Activated CD4-positive, alpha-beta T cell treated with anti-CD3 and anti-CD28 coated beads, Interleukin-10, Interleukin-2, amounts not matched to agents 100 ng/mL and 50 ng/mL, durations not matched to agents 16 hours and 8 hours (primary cell): ENCODE measurements at places on chromosomes 6 and 20.

- no peak for DNase-seq
Measured at GRCh38 chr6:78511009-78511408, 356.3 kb upstream of the IRAK1BP1 start.

GRCh38 chr6:84652356-84653026 is 111.9 kb downstream of the TBX18 start:
- DNase-seq = no peak

DNA sequence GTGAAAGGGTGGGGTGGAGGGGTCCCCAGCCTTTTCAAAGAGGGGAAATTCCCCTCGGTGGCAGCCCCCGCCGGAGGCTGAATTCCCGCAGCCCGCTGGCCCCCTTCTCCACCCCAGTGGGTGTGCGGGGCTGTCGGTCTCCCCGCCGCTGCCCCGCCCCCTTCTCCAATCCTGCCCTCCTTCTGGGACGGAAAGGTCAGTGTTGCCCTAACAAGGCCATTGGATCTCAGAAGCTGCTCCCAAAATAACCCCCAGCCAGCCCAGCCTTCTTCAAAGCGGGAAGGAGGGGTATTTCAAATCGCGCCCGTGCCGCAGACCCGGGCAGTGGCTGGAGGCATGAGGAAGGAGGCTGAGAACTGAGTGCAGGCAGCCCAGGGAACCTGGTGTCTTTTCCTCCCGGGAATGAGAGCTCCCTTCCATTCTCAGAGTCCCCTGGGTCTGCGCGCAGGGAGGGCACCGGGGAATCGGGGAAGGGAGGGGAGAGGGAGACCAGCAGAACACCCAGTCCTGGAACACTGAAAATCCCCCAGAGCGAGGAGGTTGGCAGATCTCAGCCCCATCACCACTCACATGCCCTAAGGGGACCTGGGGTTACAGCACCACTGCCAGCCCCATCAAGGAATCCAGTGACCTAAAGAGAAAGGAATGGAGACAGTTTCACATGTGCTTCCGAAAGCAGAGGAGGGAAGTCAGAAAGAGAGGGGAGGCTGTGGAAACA is at the start of gene JPH2:
TSS of gene JPH2 (minus strand) at position 135 of the 718 bp plus-strand sequence. CDS start 483 bp downstream, outside the sequence.
- no peak for DNase-seq

DNA sequence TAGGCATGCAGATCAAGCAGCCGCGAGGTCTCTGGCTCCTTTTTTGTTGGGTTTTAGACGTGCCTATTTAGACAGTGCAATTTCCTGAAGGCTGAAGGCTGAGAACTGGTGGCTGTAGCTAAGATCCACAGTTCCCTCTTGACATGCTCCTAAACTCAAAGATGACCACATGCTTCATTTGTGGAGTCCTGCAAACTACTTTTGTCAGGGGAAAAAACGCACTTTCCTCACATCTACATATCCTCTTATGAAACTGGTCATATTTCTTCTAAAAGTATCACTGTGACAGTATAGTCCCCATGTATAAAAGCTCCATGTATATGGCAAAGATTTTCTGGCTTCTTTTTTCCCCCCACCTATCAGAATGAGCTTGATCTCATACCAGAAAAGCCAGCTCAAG is 30.7 kb downstream of the LYRM4 start:
- DNase-seq = no peak

DNA sequence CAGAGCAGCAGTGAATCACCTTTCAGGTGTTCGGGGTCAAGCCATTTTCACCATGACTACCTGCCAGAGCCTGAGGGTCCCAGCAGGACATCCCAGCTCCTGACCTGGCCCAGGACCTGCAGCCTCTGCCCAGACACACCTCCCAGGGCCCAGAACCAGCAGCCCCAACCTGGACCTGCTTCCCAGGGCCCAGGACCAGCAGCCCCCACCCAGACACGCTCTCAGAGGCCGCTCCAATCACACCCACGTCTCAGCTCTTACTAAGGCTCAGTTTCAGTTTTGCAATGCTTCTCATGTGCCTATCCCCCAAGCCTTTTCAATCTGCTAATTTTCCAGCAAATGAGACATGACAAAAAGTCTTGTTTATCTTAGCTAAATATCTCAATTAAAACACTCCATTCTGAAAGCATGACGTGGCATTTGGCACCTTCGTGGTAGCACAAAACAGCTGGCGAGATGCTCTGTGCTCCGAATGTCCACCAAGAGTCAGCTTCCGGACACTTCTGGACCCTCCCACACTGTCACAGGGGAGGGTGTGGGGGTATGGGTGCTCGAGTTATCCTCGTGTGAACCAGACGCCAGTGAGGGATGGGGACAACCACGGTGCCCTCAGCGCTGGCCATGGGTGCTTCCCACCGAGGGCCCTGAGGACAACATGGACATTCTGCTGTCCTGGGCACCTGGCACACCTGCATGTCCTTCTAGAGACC is 253.2 kb downstream of the DLL1 start:
- DNase-seq = no peak

DNA sequence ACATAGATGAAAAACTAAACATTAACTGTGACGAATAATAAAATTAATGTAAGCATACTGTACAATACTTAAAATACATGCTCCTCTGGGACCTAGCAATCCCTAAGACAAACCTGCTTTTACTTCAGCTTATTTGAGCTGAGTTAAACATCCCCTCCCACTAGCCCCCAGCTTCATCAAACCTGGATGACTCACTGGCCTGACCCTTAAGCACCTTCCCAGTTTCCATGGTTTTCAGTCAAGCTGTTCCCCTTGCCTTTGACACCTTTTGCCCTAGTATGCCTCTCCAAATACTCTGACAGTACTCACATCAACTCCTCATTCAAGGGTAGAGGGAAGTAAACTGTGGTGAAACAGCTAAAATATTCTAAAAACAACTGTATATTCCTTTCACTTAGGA is 4.2 kb downstream of the ELOVL4 start:
- no peak for DNase-seq

DNA sequence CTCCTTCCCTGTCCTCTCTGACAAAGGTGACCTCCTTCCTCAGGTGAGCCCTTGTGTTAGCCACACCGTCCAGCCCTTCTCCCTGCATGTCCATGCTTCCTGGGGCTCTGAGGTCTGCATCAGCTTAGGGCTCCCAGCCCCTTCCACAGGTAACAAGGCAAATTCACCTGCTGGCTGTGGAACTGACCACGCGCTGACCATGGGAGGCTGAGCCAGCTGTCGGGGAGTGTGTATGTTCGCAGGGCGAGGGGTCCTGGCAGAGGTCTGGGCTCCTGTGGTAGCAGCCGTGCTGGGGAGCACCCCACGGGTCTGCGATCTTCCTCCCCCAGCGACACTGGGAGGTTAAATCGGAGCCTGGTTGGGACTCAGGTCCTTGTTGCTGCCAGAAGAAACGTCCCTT is 136.7 kb downstream of the PHACTR3 start:
- no peak for DNase-seq

GRCh38 chr6:142942805-142943227 is 2.2 kb downstream of the HIVEP2 start:
- DNase-seq = peak; percentile 60
